ENCODE measurements at places on chromosomes 12 and 14.

DNA sequence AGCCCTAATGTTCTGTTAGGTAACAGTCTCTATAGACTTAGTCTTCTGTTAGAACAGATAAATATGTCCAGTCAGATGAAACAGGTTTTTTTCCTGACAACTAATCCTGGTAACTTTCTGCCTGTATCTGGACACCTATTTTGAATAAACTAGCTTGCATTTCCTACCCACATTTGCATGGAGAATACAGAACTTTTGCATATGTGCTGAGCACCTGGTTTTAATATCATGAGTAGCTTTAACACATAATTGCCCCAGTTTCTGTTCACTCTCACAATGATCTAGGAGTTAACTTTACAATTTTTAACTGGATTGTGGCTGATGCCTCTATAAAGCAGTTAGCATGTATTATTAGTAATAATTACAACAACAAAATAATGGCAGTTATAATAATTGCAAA, 111.7 kb downstream of the KTN1 start:
- no peak for DNase-seq

- no peak for DNase-seq
These were observed 449.4 kb upstream of the PRICKLE1 start for GRCh38 chr12:43038991-43039390.

DNA sequence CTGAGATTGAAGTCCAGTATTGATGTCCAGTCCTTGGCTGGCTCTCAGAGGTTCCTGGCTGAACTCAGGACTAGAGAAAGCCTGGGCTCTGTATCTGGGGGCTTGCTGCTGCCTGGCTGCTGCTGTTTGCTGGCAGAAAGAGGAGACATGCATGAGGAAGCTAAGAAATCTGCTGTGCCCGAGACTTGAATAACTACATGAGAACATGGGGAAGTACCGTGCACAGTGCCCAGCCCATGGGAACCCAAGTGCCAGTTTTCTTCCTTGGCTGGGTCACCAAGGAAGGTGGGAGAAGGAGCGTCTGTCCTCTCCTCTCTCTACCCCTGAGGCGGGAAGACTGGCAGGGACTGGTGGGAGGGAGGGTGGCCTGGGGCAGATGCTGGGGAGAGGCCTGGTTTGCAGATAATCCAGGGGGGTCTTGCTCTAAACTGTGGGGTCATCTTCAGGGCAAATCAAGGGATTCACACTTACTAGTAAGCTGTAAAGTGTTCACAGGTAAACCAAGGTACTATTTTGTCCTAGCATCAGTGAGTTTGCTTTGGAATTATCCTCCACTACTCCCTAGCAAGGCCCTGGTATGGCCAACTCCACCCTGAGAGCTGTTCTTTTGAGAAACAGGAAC, 13.8 kb upstream of the ZFP36L1 start:
- DNase-seq = no peak

DNA sequence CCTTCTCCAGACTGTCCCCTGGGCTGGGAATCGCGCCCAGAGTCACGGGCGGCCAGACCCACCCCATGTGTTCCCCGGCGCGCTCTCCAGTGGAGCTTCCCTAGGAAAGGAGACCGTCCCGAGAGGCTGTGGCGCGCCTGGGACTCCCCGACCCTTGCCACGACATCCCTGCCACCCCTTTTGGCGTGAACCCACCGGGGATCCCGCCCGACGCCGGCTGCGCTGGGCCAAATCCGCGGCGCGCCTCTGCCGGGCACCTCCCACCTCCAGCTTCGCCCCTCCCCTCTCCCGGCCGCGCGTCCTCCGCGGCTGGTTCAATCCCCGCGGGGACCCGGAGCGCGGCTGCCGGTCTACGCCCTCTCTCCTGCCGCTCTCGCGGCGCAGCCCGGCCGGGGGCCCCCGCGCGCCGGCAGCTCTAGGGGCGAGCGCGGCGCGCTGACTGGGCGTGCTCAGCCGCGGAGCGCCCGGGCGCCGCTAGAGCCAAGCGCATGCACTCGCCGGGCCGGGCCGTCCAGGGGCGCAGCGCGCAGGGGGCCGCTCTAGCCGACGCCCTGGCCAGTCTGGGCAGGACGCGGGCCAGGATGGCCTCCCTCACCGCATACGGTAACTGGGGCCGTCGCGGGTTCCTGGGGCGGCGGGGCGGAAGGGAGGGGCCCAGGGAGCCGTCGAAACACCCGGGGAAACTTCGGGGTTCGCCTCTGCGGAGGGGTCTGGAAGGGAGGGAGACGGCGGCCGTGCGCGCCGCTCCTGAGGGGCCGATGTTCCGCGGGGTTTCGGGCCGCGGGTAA, 77.4 kb upstream of the ANO4 start:
- DNase-seq = no peak

GRCh38 chr12:66453120-66453519, 150.8 kb downstream of the HELB start:
- peak; percentile 94 for DNase-seq

- no peak for DNase-seq
These were observed 597 bp downstream of the GLT8D2 start for GRCh38 chr12:104049278-104049902.

- no peak for DNase-seq
These were observed 19.8 kb downstream of the TPH2 start for GRCh38 chr12:71958457-71958856.

- no peak for DNase-seq
These were observed 65.8 kb downstream of the TRAFD1 start for GRCh38 chr12:112191201-112191600.

DNA sequence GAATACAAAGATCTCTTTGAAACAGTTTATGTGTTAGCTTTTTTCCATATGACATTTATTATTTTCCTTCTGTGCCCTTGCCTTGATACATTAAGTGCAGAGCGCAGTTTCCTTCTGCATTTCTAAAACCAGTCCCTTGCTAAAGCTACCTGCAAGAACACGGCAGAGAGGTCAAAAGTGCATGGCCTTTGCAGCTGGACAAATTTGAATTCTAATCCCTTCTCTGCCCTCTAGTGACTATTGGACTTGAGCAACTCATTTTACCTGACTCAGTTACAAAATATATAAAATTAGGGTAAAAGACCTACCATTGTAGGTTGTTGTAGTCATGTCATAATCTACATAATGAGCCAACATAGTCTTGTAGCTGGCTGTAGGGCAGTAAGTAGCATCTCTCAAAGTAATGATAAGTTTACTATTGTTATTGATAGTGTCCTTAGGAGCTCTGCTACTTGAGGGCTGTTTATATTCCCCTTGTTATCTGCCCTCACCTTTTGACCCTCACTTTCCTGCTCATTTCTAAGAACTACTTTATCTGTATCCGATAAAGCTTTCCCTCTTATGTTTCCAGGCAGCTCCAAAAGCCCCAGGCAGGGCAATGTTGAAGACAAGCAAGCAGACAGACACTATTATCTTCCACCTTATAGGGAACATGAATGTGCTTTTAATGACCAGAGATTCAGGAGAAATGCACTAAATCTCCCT, 120.0 kb upstream of the PDZRN4 start:
- no peak for DNase-seq

- no peak for DNase-seq
These were observed 49.6 kb upstream of the RASSF3 start for GRCh38 chr12:64560396-64561301.

- no peak for DNase-seq
These were observed 498 bp downstream of the RACGAP1 start for GRCh38 chr12:50024805-50025186.

- DNase-seq = no peak
These were observed 200.2 kb downstream of the TSPAN9 start for GRCh38 chr12:3277306-3277943.

DNA sequence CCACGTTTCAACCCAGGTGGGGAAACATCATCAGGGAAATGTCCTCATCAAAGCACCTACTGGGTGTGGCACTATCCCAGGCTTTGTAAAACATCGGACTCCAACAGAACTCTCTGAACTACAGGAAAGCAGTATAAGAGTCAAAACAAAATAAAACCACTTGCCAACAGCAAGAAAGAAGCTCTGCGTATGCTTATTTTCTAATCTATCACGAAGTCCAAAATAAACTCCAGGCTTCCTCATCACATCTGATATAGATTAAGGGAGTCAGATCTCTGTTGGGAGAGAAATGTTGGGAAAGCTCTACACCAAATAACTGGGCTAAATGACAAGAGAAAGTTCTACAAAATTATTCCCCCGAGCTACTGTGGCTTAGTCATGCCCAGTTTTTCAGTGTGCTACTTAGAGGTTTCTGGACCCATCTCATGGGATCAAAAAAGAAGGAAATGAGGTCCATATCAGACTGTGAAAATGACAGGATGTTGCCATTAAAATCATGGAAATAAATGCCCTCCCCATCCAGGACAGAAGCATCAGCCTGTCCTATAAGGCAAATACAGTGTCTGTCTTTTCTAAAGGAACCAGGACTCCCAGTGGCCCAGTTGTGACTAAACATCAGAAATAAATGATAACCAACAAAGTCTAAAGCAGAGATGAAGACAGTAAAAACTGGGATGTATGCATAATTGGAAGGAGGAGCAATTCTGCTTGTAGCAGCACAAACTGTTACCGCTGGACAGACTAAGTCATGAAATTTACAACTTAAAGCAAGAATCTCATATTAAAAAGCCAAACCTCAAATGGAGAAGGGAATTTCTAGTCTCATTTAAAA, 149.5 kb downstream of the STXBP6 start:
- DNase-seq = no peak

- no peak for DNase-seq
These were observed 29.1 kb downstream of the MOK start for GRCh38 chr14:102275866-102276265.

DNA sequence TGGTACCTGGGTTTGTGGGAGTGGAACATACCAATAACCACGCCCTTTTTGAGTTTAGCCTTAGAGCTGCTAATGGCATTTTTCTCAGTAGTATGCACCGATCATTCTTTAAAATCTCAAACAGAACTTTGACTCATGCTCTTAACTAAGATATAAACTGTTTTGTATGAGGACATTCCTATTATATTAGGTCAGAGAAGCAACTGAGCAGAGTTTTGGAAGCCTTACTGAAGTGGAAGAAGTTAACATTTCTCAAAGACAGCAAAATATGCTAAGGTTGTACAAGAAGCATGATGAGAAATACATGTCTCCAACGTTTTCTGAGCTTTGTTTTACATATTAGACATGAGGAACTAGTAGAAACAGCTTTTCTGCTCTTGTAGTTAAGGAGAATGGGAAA, 819.2 kb downstream of the FSCB start:
- DNase-seq = no peak

DNA sequence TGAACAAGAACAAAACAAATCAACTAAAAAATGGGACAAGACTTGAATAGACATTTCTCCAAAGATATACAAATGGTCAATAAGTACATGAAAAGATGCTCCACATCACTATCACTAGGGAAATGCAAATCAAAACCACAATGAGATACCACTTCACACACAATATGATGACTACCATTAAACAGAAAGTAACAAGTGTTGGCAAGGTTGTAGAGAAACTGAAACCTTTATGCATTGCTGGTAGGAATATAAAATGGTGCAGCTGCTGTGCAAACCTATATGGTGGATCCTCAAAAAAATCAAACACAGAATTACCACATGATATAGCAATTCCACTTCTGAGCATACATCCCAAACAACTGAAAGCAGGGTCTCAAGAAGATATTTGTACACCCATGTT, 5.2 kb downstream of the SMAGP start:
- DNase-seq = no peak

GRCh38 chr12:57868851-57869268, 22.3 kb upstream of the CTDSP2 start:
- DNase-seq = no peak

- DNase-seq = no peak
These were observed 9.8 kb downstream of the FRMD6 start for GRCh38 chr14:51661504-51661903.

DNA sequence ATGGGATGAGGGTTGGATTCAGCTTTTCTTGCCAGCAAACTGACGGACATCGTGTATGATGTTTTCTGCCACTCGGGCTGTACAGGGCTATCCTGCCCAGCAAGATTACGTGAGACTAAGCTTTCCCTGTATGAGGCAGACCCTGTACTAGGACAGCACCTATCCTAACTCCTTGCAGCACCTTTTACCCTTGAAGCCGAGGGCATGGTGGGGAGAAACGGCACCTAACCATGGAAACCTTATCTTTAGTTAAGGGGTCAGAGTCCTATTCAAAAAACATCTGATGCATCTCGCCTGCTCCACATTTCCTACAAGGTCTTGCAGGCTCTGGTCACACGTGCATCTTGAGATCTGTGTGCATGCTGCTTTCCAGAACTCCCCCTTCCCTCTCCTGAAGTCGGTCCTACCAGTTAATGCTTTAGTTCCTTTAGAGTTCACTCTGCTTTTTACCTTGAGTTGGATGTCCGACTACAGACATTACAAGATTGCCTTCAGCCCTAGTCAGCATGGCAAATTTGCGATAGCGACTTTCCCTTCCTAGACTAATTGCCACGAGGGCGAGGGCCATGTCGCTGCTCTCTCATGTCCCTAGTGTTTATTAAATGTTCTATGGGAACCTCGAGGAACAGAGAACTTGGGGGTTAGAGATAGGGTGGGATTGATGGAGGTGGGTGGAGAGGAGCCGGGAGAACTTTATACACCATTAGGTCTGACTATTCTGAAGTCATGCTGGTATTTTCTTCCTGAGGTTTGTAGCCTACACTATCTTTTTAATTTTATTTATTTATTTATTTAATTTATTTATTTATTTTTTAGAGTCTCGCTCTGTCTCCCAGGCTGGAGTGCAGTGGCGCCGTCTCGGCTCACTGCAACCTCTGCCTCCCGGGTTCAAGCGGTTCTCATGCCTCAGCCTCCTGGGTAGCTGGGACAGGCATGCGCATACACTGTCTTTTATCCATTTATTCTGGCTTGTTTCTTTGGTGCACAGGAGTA, 6.6 kb downstream of the RAN start:
- DNase-seq = no peak

- DNase-seq = no peak
These were observed 12.7 kb downstream of the ACVRL1 start for GRCh38 chr12:51920046-51920445.

DNA sequence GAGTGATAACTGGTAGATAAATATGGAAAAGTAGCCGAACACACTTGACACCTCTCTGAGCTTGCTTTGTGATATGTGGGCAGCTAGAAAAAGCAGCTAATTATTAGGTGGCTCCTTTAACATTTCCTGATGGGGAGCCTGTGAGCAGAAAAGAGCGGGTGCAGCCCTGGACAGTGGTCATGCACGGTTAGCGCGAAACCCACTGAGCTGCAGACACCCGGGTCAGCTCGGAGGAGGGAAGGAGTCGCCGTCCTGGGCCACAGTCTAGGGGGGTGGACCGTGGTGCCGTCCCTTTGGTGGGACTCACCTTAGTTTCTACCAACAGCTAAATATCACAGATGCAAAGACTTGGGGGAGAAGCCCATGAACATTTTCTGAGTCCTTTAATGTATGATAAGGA, 6.6 kb downstream of the COA8 start:
- peak; percentile 92 for DNase-seq

GRCh38 chr12:109069307-109070271, 17.2 kb downstream of the USP30 start:
- no peak for DNase-seq

DNA sequence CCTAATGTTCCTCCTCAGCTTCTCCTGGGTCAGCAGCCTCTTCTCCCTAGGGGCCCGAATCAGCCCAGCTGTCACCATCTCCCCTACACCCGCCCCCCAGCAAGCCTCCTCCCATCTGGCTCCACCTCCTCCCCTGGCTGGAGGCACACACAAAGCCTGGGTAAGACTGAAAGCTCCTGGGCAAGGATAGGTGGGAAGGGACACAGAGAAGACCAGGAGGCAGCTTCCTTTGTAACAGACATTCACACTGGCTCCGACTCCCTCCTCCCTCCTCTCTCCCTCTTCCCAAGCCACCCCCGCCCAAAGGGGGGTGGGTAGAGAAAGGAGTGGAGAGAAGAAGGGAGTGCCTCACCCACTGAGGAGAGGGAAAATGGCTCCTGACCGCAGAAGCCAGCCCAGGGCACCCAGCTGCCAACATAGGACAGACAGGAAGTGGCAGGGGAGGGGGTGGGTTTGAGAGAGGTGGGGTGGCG, 4.0 kb downstream of the CHD4 start:
- DNase-seq = no peak
